Hematopoietic multipotent progenitor cell treated with erythropoietin and hydrocortisone succinate and interleukin-3 and kit ligand, for 6 days (in vitro differentiated cells): ENCODE measurements at places on chromosomes 1 and 21.

GRCh38 chr1:230749150-230749549, 2.0 kb downstream of the CAPN9 start:
- DNase-seq: no peak

DNA sequence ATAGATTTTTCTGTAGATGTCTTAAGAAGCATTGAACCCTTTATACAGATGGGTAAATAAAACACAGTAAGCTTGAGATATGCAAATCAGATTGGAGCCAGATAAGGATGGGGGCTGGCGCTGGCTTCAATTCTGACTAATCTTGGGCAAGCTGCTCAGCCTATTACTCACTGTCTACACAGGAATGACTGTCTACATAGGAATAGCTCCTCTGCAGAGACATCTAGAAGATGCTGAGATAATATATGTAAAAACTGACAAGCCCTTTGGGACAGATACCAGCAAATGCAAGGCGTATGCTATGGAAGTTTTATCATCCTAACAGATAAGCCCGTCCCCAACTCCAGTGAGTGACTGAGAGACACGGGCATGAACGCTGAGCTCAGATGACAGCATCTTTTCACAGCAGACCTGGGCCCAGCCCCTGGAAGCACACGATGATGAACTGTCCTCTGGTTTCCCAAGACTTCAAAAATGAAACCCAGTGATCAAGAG, 1.7 kb downstream of the CLDN14 start:
- no peak for DNase-seq

- DNase-seq: peak; percentile 67
Observed at GRCh38 chr1:10339815-10340214, 59.0 kb upstream of the PGD start.

- no peak for DNase-seq
Observed at GRCh38 chr1:32775640-32776337, 41.4 kb downstream of the YARS1 start.

- peak; percentile 82 for DNase-seq
Observed at GRCh38 chr1:154386643-154387352, 18.3 kb upstream of the IL6R start.

GRCh38 chr1:182147136-182147820, 85.8 kb upstream of the ZNF648 start:
- peak; percentile 78 for DNase-seq

GRCh38 chr1:59755069-59755685, 59.6 kb upstream of the HOOK1 start:
- DNase-seq: no peak

DNA sequence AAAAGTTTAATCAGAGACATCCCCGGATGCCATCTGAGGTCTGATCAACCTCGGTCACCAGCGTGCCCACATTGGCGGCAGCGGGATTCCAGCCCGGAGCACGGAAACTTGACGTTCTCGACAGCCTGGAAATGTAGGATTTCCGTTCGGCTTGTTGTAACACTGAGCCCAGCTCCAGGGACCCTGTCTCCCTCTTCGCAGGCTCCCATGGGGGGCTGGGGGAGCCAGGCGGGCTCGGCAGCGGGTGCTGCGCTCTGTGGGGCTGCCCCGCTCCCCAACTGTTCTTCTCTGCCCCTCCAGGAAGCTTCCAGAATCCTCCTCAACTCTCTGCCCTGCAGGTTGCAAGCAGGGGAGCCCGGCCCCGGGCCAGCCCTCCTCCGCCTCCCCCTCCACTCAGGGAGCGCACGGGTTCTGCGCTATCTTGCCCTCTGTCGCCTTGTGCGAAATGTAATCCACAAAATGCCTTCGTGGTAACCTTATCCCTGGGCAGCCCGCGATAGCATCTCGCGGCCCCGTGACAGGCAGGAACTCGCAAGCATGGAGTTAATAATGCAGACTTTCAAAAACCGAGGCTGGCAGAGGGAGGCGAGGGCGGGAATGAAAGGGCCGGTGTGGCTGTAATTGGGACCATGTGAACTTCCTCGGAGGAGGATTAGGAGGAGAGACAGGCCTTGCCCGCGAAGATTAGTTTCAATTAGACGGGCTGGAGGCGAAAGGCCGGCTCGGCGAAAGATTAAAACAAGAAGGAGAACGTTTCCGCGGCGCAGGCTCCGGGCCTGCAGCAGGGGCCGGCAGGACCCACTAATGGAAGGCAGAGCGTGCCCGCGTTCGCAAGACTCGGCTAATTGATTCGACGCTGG, 53.9 kb upstream of the TTC34 start:
- no peak for DNase-seq

DNA sequence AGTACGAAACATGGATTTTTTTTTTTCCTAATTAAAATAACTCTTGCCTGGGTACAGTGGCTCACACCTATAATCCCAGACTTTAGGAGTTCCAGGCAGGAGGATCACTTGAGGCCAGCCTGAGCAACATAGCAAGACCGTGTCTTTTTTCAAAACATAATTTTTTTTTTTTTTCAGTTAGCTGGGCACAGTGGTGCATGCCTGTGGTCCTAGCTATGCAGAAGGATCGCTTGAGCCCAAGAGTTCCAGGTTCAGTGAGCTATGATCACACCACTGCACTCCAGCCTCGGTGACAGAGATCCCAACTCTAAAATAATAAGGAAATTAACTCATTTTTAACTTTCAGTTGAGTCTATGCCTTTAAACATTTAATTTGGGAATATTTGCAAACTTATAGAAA, 170.1 kb downstream of the NEK7 start:
- no peak for DNase-seq
